ENCODE measurements at places on chromosomes 16 and 17.

DNA sequence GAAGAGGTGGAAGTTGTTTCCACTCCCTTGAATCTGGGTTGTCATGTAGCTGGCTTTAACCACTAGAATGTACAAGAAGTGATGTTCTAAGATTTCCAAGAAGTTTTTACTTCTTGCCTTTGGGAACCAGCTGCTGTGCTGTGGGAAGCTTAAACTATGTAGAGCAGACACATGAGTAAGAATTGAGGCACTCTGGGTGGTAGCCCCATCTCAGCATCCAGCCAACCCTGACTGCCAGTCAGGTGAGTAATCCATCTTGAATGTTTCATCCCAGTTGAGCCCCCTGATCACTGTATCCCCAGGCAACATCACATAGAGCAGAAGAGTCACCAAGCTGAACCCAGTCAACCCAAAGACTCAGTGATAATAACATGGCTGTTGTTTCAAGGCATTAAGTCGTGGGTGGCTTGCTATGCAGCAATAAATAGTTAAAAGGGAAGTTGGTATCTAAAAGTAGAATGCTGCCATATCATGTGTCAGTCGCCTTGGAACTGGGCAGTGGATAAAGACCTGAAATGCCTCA, 62.8 kb upstream of the GPR139 start:
- no peak for DNase-seq

DNA sequence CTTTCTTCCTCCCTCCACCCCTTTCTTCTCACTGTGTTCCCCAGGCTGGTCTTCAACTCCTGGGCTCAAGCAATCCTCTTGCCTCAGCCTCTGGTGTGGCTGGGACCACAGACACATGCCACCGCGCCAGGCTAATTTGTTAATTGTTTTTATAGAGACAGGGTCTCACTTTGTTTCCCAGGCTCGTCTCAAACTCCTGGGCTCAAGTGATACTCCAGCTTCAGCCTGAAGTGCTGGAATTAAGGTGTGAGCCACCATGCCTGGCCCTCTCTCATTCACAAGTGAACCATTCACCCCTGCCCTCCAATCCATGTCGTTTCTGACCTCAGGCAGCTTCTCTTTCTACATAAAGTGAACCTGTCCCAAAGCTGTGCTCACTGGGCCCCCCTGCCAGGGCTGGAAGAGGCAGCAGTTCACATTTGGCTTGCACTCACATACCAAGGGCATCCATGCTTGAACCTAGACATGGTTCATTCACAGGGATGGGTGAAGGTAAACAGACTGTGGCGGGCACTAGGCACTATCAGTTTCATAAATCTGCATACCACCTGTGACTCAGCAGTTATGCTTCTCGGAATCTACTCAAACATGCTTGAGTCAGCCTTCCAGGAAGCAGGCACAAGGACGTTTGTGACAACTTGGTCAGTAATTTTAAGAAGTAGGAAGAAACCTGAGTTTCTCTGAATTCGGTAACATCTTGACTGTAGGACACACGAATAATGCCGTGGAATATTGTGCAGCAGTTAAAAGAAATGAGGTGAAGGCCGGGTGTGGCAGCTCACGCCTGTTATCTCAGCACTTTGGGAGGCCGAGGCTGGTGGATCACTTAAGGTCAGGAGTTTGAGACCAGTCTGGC, 6.0 kb upstream of the RNF213 start:
- peak; percentile 93 for DNase-seq

GRCh38 chr17:8163978-8164814, 1.4 kb upstream of the VAMP2 start:
- DNase-seq, result peak; percentile 69

- DNase-seq, result no peak
These were observed 73.5 kb downstream of the BRIP1 start for GRCh38 chr17:61789872-61790271.

- no peak for DNase-seq
These were observed 85.3 kb upstream of the GSE1 start for GRCh38 chr16:85527767-85528297.

- no peak for DNase-seq
These were observed 55.5 kb downstream of the OTOA start for GRCh38 chr16:21719283-21719682.

- no peak for DNase-seq
These were observed 5.4 kb downstream of the WBP2 start for GRCh38 chr17:75849724-75850123.

- DNase-seq, result no peak
These were observed 219.9 kb upstream of the NLRP1 start for GRCh38 chr17:5804251-5804650.

- no peak for DNase-seq
These were observed 5.6 kb downstream of the IL4R start for GRCh38 chr16:27319257-27319965.

- DNase-seq, result no peak
These were observed 1.0 kb downstream of the ANTKMT start for GRCh38 chr16:721765-722540.

DNA sequence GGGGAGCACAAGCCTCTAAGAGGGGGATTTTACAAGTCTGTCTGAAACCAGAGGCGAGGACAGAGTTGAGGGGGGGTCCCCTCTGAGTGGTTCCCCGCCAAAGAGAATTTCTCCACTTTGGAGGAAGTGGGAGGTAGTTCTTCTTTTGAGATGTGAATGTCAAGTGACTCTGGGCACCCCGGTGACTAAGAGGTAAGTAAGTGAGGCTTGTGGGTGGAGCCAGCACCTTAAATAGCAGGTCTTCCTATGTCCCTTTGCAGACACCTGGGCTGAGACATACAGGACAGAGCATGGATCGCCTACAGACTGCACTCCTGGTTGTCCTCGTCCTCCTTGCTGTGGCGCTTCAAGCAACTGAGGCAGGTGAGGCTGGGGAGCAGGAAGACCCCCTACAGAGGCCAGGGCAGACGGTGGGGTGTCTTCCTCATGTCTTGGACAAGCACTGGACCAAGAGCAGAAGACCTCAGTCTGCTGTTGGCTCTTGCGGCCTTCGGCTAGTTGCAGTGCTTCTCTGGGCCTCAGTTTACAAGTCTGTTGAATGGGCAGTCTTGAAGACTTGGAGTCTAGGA, at the start of gene CCL22:
TSS of gene CCL22 (plus strand) at position 257 of the 569 bp plus-strand sequence. CDS start at position 291, 34 bp downstream.
- no peak for DNase-seq

- peak; percentile 82 for DNase-seq
These were observed 34.3 kb downstream of the NLRC5 start for GRCh38 chr16:57023541-57024249.

- DNase-seq, result no peak
These were observed 1.3 kb downstream of the FOXC2 start for GRCh38 chr16:86567701-86568581.

DNA sequence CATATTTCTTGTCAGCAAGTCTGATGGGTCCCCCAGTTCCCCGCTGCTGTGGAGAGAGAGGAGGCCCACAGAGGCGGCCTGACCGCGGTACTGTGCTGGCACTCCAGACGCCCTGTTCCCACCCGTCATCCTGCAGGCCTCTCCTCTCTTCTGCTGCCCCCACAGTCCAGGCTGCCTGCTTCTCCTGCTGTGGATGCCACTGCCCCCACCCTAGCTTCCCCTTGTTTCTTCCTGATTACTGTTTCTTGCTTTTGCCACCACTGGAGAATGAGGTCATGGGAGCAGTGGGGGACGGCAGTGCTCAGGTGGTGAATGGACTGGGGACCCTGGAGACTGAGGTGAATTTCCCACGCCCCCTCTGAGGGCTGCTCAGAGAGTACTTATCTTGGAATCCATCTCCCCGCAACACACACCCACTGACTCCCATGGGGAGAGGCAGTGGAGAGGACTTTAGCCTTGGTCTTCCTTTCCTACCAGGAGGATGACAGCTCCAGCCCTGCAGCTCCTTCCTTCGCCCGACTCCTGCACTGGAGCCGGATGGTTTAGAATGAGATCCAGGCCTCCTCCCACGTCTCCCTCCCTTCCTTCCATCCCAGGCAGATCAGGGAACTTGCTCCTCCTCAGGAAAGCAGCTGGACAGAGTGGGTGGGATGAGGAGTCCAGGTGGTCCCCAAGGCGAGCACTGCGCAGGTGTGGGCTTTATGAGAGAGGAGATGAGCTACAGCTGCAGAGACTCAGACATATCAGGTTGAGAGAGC, 60.4 kb downstream of the PLXDC1 start:
- DNase-seq, result no peak

DNA sequence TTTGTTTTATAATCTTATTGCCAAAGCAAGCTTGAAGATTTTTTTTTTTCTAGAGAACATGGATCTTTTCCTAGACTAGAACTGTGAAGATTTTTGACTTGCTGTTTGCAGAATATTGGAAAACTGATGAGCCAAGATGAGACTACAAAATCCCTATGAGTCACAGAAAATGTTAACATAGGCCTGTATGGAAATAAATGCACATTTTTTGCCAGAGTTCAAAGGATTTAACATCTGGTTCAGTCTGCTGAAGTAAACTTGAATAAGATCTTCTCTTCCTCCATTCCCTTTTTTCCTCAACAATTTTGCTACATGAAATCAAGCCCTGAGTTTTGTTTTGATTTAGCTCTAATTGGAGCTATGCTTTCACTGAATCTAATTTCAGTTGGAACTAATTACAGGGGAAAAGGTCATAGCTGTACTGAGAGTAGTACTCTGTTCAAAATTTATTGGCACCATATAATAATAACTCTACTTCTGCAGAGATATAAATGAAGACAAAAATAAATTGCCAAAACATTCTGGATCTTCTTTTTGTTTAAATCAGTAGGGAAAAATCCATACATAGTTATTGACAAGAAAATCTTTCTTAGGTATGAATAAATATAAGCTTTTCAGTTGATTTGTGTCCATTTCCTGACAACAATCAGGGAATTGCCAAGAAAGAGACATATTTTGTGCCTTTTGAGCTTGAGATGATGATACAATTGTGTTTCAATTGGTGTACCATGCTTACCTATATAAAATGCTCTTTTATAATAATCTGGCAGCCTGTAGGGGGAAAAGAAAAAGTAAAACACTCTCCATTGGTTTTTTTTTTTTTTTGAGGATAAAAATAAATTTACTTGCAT, 387.5 kb upstream of the GOT2 start:
- no peak for DNase-seq

DNA sequence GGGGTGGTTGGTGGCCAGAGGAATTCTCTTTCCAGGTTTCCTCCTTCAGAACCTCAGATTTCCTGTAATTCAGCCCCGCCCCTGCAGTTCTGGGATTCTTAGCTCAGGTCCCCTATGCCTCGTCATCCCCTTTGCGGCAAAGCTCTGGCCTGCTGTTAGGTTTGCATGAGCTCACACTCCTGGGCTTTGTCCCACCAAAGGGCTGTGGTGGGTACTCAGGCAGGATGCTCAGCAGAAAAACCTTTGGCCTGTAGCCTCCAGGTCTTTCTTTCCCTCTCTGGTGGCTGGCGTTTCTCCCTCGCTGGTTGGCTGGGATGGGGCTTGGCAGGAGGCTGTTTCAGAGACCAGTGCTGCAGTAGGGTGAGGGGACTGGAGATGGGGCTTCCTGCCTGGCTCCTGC, 9.6 kb upstream of the PLEKHG4 start:
- DNase-seq, result no peak

- DNase-seq, result no peak
These were observed 278.7 kb downstream of the FTO start for GRCh38 chr16:53982631-53983042.

GRCh38 chr16:3187798-3188674, at the start of gene OR1F1:
OR1F1 (plus strand) TSS chr16:3188204.
- DNase-seq, result no peak

DNA sequence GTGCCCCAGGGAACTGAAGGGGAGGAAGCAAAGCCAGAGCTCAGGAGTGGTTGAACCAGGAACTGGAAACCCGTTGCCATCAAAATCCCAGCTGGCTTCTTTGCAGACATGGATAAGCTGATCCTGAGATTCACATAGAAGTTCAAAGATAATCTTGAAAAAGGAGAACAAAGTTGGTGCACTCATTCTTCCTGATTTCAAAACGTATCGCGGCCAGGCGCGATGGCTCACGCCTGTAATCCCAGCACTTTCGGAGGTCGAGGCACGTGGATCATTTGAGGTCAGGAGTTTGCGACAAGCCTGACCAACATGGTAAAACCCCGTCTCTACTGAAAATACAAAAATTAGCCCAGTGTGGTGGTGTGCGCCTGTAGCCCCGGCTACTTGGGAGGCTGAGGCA, 7.1 kb downstream of the RAP1GAP2 start:
- DNase-seq, result no peak

GRCh38 chr17:7404737-7405349, 946 bp upstream of the TMEM256 start:
- peak; percentile 68 for DNase-seq

DNA sequence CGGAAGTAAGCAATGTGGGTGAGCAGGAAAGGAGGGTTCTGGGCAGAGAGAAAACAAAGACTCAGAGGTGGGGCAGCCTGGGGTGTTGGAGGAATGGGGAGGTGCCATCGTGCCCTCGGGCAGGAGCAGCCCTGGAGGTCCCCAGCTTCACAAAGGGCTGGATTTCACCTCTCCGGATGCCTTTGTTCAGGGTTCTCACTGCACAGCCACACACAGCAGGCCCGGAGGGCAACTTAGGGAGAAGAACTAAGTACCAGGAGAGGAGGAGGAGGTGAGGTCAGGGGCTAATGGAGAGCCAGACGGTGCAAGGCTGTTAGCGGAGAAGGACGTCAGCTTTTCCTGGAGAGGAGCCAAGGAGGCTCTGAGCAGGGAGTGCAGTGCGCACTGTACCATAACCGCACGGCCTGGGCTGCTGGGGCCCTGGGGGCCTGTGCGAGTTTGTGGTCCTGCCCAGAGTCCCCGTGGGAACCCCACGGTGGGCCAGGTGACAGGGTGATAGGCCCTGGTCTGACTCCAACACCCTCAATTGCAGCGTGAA, 9.3 kb downstream of the ARRB2 start:
- no peak for DNase-seq

- no peak for DNase-seq
These were observed 1.2 kb downstream of the DNAJA3 start for GRCh38 chr16:4426722-4427372.

GRCh38 chr16:85134789-85135142, 22.5 kb upstream of the CIBAR2 start:
- DNase-seq, result no peak

DNA sequence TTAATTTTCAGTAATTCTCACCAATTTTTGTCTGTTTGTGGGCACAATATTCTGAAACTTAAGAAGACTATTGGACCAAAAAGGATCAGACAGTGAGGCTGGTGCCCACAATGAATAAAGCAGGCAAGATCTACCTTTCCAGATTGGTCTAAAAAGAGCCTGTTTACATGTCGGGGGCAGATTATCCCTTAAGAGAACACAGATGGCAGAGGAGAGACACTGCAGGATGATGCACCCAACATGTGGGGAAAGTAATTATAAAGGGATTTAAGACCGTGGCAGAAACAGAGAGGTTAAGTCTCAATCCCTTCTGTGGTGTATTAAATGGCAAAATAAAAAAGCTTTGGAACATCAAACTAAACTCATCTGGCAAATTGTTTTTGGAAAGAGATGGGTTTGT, 331.8 kb upstream of the CDH11 start:
- DNase-seq, result no peak

- no peak for DNase-seq
These were observed 8.9 kb upstream of the WSCD1 start for GRCh38 chr17:6061290-6061689.

- DNase-seq, result no peak
These were observed 594 bp upstream of the DNAJC7 start for GRCh38 chr17:42017866-42018200.

GRCh38 chr17:56912105-56912999, 1.5 kb downstream of the TRIM25 start:
- DNase-seq, result no peak

- DNase-seq, result no peak
These were observed 33.3 kb downstream of the OR1D5 start for GRCh38 chr17:3030096-3030495.
